A549 treated with GW870086 at 1 μM for 4 hours (cell line): ENCODE measurements at places on chromosomes 3 and 15. TPM values are rescaled to one million over a fixed set of nuclear protein-coding genes. Genes with fewer than 3 reads are reported as not detected.

UBE2E2 gene
- total RNA-seq = 40.0 to 49.9 TPM (median 45.4 TPM) in 5 replicates

MYO5A gene
- total RNA-seq = 19.6 to 30.5 TPM (median 25.8 TPM) in 5 replicates

MUC20 gene
- 0.43 to 1.3 TPM (median 0.75 TPM) in 5 replicates for total RNA-seq

CGNL1 gene
- total RNA-seq = 0.58 to 0.78 TPM (median 0.69 TPM) in 5 replicates

SMARCC1 gene
- total RNA-seq = 20.1 to 26.6 TPM (median 25.4 TPM) in 5 replicates

DNAH12 gene
- total RNA-seq = 0.05 to 0.16 TPM (median 0.08 TPM) in 3 of 5 replicates, not detected in the others

UCN2 gene
- total RNA-seq = 8.0 to 10.3 TPM (median 8.5 TPM) in 5 replicates

ARHGAP31 gene
- 0.85 to 1.3 TPM (median 1.3 TPM) in 5 replicates for total RNA-seq
